ENCODE measurements at places on chromosomes 4 and X.

DNA sequence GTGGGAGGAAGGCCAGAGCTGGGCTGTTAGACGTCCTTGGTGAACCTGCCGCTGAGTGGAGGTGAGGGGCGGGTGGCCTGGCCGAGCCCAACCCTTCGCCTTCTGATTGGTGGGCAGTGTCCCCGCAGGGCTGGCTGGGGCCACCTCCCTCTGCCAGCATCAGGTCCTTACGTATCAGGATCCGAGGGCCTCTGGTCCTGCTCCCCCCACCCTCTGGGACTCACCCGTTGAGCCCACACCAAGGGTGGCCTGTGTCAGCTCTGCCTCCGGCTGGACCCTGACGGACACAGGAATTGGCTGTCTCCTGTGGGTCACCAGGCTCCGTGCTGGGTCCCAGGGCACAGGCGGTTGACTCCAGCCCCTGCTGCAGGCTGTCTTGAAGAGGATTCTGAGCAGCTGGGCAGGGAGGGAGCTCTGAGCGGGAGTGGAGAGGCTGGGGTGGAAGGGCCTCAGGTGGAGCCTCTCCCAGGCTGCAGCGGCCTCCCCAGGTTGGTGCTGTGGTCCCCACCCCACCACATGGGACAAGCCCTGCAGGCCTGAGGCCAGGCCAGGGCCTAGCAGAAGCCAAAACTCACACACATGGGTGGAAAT is 58.4 kb upstream of the NKX1-1 start:
- no peak for DNase-seq

- no peak for DNase-seq
Measured at GRCh38 chr4:168540503-168541265, 43.8 kb downstream of the PALLD start.

GRCh38 chrX:30665471-30665870 is 12.2 kb downstream of the GK start:
- DNase-seq: no peak

DNA sequence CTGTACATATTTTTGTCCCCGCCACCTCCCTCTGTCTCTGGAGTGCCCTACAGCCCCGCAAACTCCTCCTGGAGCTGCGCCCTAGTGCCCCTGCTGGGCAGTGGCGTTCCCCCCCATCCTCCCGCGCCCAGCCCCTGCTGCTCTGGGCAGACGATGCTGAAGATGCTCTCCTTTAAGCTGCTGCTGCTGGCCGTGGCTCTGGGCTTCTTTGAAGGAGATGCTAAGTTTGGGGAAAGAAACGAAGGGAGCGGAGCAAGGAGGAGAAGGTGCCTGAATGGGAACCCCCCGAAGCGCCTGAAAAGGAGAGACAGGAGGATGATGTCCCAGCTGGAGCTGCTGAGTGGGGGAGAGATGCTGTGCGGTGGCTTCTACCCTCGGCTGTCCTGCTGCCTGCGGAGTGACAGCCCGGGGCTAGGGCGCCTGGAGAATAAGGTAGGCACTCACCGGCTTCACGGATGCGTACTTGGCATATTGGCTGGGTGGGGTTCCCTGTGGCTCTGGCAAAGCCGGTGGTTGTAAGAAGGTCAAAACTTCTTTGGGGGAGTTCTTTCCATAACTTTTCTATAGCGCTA is 653 bp downstream of the HHIP start:
- DNase-seq: no peak
